ENCODE measurements at places on chromosomes 11 and 22. TPM values are rescaled to one million over a fixed set of nuclear protein-coding genes. Genes with fewer than 3 reads are reported as not detected.

The ZC3H12C gene
- 14.9 TPM for total RNA-seq

DNA sequence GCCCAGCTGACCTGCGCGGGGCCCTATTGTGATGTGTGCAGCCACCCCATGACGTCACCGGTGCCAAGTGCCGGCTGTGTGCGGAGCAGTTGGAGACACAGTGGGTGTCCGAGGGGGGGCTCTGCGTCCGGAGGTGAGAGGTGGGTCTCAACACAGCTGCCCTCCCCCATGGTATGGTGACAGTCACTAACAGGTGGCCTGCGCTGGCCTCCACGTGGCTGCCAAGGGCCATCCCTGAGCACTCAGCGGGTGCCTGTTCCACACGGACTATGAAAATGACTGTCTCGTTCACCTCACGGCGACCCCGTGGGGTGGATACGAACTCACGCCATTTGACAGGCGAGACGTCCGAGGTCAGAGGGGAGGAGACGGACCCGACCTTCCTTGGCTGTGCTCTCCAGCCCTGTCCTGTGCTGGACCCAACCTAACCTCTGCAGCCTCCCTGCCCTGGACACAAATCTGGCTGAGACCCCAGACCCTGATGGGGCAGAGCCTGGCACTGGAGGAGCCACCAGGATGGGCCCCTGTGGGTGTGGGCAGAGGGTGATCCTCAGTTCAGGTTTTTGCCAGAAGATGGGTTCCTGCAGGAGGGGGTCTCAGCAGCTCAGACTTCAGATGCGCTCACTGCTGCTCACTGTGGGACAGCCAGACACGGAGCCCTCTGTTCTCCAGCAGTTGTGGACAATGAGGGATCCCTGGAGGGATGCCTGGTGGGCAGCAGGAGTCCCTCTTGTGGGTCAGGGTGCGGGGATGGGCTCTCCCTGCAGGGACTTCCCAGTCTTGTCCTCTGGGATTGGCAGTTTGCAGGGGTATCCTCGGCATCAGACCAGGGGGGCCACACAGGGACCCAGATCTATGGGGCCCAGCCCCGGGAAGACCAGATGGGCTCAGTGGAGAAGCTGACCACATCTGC is 6.3 kb downstream of the HRAS start:
- no peak for DNase-seq

The TBX10 gene
- not detected for total RNA-seq

DNA sequence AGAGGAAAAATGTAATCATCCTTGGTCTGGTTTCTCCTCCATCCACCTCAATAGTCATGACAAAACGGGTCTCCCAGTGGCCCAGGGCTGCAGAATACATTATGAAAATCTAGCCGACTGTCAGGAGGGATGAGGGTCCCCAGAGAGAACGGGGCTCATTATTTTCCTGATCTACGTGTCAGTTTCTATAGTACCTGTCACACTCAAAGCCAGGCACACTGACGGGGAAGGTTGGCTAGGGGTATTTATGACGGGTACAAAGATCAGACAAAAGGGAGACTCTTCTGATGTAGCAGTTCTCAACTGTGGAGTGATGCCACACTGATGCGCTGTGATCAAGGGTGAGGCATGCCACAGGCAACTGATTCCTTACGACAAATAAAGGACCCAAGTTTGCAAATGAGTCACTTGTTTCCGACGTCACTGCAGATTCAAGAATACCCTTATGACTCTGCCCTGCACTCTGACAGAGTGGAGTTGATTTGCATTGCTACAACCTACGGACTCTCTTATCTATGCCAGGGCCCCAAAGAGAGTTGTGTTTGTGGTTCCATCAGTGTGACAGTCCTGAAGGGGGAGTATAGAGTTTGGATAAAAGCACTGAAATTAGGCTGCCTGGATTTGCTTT is 188.2 kb upstream of the TBCEL start:
- no peak for DNase-seq

GRCh38 chr11:130032931-130033330 is 30.3 kb upstream of the PRDM10 start:
- DNase-seq: no peak

- no peak for DNase-seq
Observed at GRCh38 chr11:45881708-45882368, 3.6 kb upstream of the MAPK8IP1 start.

GRCh38 chr11:125952559-125952958 is 6.7 kb downstream of the VSIG10L2 start:
- no peak for DNase-seq

DNA sequence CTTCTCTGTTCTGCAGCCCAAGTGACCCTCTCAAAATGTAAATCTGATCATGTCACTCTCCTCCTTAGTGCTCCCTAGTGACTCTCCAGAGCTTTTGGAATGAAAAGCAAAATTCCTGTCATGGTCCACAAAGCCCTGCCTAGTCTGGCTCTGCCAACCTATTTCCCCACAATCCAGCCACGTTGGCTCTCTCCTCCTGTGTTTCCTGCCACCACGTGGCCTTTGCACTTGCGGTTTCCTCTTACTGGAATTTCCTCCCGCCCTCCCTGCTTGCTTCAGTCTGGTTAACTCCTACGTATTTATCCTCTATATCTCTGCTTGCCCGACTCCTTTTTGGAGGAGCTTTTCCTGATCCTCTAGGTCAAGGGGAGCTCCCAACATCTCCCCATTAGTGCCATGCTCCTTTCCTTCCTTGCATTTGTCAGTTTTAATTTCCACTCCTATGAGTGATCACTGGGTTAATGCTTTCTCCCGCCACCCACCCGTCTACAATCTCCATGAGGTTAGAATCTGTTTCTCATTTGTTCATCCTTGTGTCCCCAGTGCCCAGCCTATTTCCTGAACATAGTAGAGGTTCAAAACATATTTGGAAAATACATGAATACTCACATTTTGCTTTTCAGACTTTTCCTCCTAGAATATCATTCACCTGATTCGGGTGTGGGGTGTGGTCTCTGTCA is 11.5 kb downstream of the NNMT start:
- DNase-seq: no peak
